ENCODE measurements at places on chromosomes 3 and 15.

DNA sequence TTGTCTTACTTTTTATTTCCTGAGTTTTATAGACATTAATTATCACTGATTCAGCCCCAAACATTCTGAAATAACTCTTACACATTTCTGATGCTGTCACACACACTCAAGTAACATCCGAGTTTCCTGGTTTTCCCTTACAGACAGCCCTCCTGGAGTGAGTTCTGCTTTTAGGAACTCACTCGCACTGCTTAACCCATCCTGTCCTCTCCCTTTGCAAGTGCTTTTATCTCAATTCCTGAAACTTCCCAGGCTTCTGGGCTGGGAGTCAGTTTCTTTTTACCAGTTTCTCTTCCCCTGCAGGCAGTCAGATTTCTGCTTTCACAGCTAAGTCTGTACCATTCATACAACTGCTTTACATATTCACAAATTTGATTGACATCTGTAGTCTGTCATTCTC, 15.6 kb upstream of the SH3GL3 start:
- no peak for DNase-seq

GRCh38 chr3:172355836-172356235, 92.4 kb downstream of the GHSR start:
- no peak for DNase-seq

- DNase-seq, result no peak
These were observed 126.4 kb downstream of the RPLP1 start for GRCh38 chr15:69578787-69579583.

DNA sequence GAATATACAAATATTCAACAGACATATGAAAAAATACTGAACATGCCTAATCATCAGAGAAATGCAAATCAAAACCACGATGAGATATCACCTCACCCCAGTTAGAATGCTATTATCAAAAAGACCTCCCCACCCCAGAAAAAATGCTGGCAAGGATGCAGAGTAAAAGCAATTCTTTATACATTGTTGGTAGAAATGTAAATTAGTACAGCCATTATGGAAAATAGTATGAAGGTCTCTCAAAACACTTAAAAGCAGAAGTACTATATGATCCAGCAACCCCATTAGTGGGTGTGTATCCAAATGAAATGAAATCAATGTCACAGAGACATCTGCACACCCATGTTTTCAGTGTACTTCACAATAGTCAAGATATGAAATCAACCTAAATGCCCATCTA, 308.7 kb downstream of the CHST2 start:
- no peak for DNase-seq

- no peak for DNase-seq
These were observed 4.7 kb downstream of the SLC51A start for GRCh38 chr3:196220991-196221390.

DNA sequence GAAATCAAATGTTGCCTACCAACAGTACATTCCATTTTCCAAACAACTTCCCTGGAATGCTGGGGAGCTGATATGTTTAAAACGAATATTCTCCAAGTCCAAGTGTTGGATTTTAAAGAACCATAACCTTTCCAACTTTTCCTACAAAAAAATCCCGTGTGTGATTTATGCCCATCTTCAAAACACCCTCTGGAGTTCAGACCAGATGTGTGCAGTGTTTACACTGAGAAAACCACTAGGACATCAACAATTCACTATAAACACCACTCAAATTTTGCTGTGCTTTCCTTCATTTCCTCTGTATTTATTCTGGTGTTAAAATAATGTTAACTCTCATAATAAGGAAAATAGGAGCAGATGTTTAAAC, 2.4 kb downstream of the VGLL4 start:
- no peak for DNase-seq

- no peak for DNase-seq
These were observed 1006.5 kb downstream of the TBL1XR1 start for GRCh38 chr3:176190755-176191154.

DNA sequence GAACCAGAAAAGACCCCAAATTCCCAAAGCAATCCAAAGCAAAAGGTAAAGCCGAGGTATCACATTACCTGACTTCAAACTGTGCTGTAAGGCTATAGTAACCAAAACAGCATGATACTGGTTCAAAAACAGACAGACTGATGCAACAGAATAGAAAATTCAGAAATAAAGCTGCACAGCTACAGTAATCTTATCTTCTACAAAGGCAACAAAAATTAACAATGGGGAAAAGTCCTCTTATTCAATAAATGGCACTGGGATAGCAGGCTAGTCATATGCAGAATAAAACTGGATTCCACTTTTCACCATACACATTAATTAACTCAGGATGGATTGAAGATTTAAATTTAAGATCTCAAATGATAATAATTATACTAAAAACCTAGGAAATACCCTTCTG, 392.6 kb upstream of the CBLB start:
- DNase-seq, result no peak

DNA sequence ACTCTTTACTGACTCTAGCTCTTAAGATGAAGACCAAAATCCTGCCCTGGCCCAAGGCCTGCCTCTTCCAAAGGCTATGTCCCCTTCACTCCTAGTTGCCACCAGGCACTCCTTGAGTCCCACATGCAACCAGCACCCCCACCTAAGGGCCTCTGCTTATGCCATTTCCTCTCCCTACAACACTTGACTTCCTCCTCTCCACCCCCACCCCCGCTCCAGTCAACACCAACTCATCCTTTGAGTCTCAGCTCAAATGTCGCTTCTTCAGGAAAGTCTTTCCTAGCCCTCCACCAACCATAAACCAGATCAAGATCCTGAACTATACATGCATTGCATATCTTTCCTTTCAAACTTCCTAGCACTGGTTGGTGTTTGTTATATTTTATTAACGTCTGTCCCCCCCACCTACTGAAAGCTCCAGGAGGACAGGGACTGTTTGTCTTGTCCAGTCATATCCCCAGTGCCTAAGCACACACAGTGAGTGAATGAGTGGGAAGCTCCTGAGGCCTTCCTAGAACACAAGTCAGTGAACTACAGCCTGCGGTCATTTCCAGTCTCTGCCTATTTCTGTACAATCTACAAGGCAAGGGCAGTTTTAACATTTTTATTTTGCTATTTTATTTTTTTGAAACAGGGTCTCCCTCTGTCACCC, 7.3 kb downstream of the TBC1D2B start:
- no peak for DNase-seq

DNA sequence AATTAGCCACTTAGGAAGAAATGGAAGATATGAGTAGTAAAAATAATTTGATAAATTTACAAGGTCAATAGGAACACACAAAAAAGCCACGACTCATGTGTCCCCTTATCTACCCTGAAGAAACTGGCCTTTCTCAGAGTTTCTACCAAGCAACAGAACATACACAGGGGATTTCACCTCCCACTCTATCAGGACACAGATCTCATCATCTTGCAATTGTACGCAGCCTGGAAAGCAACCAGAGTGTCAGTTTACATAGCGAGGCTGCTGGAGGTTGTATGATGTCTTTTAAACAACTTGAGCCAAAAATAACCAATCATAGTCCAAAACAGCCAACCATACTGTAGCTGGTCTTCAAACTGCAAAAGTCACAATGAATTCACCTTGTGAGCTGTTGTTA, 19.7 kb upstream of the LMOD3 start:
- no peak for DNase-seq

- DNase-seq, result no peak
These were observed 3.8 kb downstream of the NCEH1 start for GRCh38 chr3:172707030-172707429.

DNA sequence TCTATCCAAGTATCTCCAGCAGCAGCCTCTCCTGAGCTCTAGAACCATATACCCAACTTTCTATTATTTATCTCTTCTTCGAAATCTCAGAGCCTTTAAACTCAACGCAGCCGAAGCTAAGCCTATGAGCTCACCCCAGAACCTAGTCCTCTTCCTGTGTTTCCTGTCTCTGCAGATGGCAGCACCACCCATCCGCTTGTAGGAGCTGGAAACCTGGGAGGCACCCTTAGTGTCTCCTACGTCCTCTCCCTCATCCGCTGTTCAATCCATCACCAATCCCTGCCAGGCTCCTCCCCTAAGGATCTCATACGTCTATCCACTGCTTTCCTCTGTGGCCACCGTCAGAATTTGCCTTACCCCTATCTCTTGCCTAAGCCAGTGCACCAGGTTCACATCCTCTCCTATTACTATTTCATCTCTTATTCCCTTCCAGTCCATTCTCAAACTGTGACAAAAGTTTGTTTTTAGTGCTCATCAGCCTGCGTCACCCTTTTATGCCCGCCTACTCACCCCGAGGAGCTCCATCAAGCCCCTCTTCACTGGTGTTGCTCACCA, 9.6 kb downstream of the VGLL4 start:
- no peak for DNase-seq

Data from right kidney (tissue), 9 donors.